ENCODE measurements at places on chromosomes 1 and 21.

DNA sequence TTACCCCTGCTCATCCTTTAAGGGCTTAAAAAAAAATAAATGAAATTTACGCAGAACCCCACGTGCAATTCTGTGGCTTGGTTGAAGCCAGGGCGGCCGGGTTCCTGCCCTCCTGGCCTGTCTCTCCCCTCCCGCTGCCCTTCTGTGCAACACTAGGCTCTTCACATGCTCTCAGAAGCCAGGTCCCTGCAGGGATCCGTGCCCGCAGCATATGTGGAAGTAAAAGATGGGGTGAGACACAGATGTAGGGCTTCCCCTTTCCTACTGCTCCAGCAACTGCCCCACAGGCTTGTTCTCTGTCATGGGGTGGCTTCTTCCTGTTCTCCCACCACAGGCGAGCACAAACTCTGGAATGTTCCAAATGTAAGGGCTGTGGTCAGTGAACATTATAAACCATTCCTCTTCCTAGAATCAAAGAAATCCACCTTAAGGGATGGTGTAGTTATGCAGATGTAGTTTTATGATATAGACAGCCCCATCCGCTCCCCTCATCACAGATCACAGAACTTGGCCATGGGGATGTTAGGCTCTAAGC is 535.4 kb downstream of the KIF26B start:
- no peak for DNase-seq

- no peak for DNase-seq
Measured at GRCh38 chr21:34802180-34802899, 133.5 kb downstream of the CLIC6 start.

DNA sequence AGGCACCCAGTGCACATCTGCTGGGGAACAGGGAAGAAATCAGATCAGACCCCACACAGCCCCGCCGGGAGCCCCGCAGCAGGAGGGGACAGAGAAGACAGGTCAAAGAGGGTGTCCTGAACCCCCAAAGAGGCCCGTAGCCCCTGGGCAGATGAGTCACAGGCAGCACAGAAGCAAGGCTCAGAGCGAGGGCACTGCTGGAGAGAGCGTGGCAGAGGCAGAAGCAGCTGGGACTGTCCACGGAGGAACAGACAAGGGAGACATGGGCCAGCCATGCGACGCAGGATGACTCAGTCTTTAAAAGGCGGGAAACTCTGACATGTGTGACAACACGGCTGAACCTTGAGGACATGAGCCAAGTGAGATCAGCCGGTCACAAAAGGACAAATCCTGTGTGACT is 14.5 kb upstream of the PRDM16 start:
- no peak for DNase-seq

- DNase-seq: no peak
Measured at GRCh38 chr1:227888404-227889046, 59.2 kb downstream of the WNT9A start.

DNA sequence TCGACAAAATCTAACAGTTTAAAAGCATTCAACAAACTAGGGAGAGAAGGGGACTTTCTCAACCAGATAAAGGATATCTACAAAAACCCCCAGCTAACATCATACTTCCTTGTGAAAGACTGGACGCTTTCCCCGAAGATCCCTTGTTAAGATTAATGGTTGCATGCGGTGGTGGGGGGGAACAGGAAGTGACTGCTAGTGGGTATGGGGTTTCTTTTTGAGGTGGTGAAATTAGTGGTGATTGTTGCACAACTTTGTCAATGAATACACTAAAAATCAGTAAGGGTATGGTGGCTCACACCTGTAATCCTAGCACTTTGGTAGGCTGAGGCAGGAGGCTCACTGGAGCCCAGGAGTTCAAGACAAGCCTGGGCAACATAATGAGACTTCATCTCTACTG is 26.9 kb upstream of the EYA3 start:
- DNase-seq: no peak

DNA sequence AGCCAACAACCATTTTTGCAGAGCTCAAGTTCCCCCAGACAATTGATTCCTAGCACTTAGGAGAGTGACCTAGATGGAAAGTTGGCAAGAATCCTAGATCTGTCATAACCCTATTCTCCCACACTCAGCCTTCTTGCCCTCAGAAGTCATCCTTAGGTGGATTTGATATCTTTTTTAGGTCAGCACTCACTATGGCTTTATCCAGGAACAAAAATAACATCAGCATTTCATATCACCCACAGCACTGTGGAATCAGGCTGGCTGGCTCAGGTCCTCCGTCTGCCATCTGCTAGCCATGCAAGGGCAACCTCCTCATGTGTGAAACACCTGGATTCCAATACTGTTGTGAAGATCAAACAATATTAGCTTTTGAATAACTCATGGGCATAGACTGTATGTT is 6.0 kb downstream of the DPT start:
- DNase-seq: no peak

- DNase-seq: no peak
Measured at GRCh38 chr1:222940906-222941305, 126.1 kb downstream of the DISP1 start.

- DNase-seq: no peak
Measured at GRCh38 chr1:2378441-2378851, 12.9 kb downstream of the MORN1 start.

GRCh38 chr1:203512848-203513584 is 19.1 kb downstream of the OPTC start:
- DNase-seq: no peak

DNA sequence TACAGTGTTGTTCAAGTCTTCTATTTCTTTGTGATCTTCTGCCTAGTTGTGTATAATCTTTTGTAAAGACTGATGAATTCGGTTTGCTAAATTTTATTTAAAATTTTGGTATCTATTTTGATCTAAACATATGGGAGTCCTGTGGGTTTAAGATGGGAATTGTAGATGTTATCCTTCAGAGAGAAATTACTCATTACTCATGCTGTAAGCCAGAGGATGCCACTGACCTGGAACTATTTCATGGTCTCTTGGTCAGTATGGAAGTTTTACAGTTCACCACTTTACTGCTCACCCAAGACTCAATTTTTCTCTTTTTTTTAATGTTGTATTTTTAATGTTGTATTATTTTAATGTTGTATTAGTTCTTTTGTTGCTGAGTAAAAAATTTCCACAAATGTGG is 138.6 kb upstream of the B3GALT2 start:
- no peak for DNase-seq

DNA sequence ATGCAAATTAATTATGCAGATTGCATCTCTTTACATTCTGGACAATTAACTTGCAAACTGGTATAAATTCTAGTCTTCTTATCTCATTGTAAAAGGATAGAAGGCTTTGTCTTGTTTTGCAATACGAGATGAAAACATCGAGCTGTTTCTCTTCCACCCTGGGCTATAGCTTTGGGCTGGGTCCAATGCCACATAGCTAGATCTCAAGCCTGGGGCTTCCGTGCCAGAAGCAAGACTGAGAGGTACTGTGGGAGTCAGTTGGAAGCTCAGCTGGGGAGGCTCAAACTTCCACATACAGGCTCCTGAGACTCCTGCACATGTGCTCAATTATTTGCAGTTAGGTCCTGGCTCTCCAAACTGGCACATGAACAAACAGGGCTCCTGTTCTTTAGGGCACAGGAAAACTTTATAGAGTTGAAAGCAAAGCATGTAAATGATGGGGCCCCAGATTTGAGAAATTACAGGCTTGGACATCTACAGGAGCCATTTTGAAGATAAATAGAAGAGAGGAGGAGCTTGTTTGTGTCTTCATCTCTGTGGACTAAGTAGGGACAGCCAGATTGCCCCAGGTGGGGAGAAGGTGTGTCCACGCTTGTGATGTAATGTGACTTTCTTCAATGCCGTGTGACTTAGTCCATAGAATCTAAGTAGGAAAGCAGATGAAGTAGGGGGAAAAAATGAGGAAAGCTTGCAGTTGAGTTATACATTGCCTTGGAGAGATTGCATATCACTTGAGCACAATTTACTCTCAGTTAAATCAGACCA is 65.9 kb upstream of the SIPA1L2 start:
- no peak for DNase-seq

GRCh38 chr1:179955287-179955680 is 674 bp downstream of the CEP350 start:
- DNase-seq: no peak

GRCh38 chr1:96360036-96360795 is 361.4 kb upstream of the PTBP2 start:
- no peak for DNase-seq

DNA sequence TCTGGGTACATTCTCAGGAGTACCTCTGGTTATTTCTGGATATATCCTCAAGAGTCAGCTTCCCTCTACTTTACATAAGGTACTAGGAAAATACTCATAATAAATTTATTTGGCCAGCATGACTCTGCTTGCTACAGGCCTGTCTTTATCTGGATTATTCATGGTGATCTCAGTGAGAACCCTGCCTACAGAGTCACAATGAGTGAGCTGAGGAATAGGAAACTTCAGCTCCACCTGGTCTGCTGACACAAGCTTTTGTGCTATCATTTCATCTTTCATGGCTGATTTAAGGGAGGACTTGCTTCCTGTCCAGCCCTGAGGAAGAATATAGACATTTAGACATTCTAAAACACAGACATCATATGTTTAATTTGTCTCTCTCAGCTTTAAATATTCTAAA is 19.5 kb upstream of the SUCO start:
- no peak for DNase-seq

GRCh38 chr1:206580438-206581113 is 31.7 kb downstream of the EIF2D start:
- DNase-seq: no peak

DNA sequence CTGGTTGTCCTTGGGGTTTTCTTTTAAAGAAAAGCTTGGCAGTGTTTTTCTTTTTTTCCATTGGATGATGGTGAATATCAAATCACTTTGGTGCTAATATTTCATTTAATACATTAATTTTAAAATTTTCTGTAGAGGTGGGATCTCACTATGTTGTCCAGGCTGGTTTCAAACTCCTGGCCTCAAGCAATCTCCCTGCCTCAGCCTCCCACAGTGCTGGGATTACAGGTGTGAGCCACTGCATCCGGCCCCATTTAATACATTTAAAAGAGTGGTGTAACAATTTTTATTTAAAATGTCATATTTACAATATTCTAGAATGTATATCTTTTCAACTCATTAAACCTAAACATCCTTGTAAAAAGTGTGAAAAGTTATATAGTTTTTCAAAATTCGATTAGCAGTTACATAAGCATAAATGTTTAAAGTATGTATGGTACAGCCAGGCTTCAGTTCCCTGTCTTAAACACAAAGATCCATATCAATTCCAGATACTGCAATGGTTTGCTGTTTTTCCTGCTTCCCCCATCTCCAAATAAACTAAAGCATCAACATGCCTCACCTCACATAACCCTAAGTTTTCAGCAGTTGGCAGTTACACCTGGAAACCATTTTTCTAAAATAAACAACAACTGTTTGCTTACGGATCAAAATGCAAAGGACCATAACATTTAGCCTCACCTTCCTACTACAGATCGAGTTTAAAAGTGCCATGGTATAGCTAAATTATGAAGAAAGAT is 8.9 kb upstream of the LGALS8 start:
- DNase-seq: no peak

- DNase-seq: no peak
Measured at GRCh38 chr1:203768256-203768655, 3.3 kb downstream of the LAX1 start.

DNA sequence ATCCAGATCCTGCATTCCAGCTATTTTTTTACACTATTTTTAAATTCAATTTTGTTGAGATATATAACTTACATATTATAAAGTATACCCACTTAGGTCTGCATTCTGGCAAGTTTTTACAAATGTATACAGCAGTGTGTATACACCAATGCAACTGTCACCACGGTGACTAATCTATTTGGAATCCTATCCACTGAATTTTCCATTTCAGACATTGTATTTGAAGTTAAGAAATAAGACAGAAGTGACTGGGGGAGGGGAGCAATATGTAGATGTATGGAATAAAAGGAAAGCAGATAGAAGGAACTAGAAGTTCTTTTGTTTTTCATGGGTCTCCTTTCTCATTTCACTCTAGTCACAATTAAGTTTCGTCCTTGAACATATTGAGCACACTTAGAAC is 431.5 kb upstream of the CHRM3 start:
- DNase-seq: no peak

DNA sequence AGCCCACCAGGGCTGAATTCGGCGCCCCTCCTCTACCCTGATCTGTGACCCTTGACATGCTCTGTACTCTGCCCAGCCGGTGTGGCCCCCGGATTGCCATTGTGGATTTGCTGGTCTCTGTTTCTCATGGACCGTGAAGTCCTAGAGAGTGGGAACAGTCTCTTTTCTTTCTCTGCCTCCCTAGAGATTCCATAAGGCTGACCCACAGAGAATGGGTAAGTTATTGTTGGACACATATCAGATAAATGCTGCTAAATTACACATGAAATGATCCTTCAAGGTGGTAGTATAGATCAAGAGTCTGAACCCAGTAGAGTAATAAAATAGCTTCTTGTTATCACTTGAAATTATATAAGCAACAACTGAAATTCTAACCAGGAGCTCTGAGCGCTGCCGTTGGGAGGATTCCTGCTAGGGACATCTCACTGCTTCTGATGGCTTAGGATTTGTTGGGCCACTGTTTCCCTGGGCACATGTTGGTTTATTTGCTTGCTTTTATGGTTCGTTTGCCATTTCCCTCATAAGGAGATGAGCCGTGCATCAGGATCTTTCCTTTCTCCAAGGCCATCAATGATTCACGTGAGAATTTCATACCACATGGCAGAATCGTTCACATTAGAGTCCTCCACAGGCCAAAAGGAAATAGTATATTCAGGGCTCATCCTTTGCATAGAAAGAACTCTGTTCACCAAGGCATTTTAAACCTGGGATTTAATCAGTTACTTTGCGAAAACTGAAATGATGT is 111.9 kb downstream of the ZBTB18 start:
- DNase-seq: no peak

DNA sequence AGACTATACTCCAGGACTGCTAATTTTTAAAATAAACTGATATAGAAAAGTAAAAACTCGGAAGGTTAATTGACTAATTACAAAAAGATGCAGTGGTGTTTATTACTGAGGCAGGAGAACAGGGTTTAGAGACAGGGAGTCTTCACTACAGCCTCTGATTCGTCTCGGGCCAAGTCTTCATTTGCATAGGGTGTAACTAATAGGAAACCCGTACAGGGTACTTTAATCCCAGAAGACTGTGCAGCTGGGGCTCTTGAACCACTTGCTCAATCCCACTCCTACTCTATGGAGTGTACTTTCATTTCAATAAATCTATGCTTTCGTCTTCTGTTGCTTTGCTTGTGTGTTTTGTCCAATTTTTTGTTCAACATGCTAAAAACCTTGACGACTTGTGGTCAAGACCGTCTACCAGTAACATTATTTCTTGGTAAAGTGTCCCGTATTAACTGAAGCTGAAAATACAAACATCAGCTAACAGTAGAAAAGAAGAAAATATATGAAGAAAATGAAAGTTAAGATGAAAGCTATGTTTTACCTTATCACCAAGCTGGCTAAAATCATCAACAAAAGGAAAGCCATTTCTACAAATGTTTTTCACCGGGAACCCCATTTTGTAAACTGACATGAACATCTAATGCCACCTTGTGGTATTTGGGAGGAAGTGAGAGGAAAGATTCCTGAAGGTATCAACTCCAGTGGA is 8.0 kb downstream of the SDHB start:
- DNase-seq: peak; percentile 7

- no peak for DNase-seq
Measured at GRCh38 chr1:157925419-157926166, 67.9 kb upstream of the KIRREL1 start.
